Activated CD8-positive, alpha-beta memory T cell treated with anti-CD3 and anti-CD28 coated beads for 48 hours (primary cell): ENCODE measurements at places on chromosomes 2 and 18.

DNA sequence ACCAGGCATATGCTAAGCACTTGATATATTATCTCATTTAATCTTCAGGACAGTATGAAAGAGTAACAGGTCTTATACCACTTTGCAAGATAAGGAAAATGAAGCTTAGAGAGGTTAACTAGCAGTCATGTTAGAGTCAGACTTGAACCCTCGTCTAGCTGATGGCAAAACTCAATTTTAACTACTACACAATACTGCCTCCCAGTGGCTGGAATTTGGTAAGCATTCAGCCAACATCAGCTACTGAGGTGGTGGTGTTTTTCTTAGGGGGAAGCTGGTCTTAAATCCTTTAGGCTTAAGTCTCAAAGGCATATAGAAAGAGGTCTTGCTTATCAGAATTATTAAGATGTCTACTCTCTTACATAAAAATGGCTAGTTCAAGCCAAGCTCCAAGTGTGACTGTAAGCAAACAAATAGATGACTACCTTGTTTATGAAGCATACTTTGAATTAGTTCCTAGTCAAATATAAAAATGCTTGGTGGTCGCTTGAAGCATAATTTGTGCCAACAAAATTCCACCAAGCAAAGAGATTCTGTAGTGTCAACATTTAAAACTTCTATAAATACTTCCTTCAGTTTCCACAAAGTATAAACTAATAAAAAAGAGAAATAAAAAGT, 325.4 kb upstream of the FIGN start:
- DNase-seq: no peak

DNA sequence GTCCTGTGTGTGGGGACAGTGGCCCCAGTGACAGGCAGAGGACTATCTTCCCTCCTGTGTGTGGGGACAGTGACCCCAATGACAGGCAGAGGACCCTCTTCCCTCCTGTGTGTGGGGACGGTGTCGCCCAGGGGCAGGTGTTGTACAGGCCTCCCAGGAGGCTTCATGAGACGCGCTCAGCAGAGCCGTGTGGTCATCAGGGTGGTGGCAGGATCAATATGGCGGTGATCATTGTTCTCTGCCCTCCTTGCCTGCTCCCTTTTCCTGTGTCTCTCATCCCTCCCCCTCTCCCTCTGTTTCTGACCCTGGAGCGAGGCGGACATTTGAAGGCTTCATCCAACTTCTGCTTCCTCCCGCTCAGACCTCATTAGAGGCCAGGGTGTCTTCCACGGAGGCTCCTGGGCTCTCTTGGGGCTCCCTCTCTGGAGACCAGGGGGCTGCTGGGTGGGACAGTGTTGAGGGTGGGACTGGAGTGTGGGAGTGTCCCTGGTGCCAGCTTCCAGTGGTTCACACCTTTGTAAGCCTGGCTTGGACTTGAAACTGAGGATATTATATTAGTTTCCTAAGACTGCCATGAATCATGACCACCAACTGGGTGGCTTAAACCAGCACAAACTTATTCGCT, 59.5 kb downstream of the ACKR3 start:
- DNase-seq: no peak

DNA sequence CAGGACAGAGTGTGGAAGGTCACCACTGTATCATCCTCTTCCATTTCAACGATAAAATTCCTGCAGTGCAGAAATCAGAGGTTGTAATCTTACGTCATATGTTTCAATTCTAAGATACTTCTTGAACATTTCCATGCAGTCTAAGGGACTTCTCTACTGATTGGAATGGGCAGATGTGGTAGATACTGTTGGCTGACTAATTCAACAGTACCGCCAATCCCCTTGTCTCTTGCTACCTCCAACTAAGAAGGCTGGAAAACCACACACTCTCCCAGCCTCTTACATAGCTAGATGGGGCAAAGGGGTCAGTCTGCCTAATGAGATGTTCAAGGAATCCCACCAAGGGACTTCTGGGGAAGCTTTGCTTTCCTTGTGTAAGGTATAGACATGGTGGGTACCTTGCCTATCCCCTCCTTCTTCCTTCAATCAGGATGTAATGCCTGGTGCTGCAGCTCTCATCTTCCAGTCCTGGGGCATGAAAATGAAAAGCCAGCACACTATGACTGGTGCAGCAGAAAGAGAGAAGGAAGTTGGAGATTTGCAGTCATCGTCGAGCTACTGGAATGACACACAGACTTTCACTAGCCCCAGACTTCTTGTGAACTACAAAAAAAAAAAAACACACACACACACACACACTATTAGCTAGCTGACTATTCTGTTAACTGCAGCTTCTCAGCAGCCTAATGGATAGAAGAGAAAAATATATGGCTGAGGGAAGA, 84.1 kb downstream of the ALPK2 start:
- DNase-seq: no peak

DNA sequence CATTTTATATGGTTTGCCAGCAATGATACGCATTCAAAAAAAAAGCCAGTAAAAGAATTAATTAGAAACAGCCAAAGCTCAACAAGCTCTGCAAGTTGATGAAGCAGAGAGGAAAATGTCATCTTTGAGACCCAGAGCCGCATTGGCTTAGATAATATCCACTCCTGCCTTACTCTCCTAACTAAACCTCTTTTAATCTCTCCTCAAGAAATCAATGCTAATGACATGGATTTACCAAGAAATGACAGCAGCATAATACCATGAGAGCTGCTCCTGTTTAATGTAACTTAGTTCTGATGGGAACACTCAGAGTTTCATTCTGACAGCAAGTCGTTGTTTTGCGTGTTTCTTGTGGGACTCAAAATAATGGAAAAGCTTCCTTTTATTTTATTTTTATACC, 1099.4 kb upstream of the PIK3C3 start:
- no peak for DNase-seq

DNA sequence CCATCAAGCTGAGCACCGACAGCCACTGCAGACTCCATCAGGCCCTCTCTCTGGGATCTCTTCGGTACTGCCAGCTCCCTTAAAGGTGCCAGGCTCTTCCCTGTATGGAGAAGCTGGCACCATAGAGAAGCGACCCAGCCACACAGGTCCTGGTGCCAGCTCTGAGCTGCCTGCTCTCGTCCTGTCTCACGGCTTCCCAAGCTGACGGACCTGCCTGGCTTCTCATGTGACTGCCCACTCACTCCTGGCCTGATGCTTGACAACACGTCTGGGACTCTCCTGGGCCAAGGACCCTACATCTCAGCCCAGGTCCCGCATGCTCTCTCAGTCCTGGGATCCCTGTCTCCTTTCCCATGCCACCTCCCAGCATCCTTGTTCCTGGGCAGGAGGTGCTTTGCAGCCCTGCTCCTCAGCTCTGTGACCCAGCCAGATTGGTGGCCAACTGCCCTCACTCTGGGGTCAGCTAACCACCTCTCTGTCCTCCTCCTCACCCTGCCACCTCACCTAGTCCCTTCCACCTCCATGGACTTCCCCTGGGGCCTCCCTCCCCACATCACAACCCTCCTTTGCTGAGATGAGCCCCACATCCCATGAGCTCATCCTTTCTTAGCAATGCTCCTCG, 12.5 kb upstream of the ATOH8 start:
- no peak for DNase-seq

DNA sequence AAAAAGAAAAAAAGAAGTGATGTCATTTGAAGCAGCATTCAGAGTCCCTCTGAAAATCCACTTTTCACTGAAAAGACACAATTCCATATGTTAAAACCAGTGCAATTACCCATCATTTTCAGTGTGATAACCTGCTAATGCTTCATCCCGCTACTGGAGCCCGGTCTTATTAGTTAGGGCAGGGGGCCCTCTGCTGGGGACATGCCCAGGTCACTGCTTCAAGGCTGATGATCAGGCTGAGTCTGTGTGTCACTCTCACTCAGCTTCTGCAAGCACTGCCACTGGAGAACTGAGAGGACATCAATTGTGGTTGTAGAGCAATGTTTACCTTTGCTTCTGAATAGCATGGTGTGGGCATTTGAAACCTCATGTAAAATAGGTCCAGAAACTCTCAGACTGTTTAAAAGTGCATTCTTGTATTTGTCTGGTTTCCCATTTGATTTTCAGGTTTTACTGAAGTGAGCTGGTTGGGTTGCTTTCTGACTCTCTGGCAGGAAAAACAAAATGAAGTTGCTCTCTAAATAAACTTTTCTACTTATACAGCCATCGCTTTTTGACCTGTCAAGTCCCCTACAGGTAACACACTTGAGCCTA, 49.2 kb upstream of the NXPH2 start:
- no peak for DNase-seq

GRCh38 chr2:32523686-32524085, 104.2 kb upstream of the TTC27 start:
- DNase-seq: no peak

DNA sequence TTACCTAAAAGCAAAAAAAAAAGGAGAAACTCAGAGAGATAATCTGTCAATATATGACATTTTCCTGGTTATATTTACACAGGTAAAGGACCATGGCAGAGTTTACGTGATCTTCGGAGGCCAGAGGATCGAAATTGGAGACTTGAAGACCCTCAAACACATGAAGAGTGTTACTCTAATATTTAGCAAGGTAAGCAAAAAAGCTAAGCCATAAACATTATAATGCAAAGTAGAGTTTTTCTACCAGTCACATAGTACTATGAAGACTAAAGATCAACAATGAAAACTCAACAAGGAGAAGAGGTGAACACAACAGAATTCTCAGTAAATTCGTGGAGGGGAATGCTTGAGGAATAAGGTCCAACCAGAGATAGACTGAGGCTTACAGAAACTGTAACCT, 78.5 kb downstream of the L3MBTL4 start:
- no peak for DNase-seq

GRCh38 chr18:35376393-35376741, 770 bp downstream of the ZNF396 start:
- DNase-seq: no peak

DNA sequence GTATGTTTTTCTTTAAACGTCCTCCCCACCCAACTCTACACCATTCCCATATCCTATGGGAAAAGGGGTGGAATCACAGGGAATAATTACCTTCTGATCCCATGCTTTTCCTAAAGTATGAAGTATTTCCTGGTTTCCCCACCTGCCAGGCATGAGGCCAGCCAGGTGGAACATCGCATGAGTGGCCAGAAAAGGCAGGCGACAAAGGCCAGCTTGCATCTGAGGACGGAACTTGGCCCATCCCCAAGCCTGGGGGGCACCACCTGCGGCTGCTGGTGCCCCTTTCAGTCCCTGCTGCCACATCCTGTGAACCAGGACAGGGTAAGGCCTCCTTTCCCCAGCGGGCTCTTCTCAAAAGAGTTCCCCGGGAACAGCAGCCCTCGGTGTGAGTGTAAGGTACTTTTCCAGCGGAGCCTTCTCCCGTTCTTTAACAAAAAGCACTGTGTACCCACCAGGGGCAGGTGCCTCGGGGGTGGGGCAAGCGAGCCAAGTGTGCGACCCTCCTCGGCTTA, 1.2 kb upstream of the ERFE start:
- no peak for DNase-seq

DNA sequence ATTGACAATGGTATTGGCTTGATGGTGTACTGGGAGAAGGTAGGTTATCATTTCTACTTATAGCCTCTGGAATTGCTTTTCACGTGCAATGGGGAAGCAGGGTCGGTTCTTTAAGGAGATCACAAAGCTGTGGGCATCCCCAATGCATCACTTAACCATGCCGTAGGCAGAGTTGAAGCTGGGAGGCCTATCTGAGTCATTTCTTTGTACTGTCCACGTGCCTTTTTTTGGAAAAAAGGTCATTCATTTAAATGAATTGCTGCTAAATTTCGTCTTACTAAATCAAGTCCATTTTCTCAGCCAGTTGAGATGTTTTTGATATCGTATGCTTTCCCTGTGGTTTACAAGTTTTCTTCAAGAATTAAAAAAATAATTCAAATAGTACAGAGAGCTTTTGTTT, 17.2 kb upstream of the GYPC start:
- DNase-seq: no peak

DNA sequence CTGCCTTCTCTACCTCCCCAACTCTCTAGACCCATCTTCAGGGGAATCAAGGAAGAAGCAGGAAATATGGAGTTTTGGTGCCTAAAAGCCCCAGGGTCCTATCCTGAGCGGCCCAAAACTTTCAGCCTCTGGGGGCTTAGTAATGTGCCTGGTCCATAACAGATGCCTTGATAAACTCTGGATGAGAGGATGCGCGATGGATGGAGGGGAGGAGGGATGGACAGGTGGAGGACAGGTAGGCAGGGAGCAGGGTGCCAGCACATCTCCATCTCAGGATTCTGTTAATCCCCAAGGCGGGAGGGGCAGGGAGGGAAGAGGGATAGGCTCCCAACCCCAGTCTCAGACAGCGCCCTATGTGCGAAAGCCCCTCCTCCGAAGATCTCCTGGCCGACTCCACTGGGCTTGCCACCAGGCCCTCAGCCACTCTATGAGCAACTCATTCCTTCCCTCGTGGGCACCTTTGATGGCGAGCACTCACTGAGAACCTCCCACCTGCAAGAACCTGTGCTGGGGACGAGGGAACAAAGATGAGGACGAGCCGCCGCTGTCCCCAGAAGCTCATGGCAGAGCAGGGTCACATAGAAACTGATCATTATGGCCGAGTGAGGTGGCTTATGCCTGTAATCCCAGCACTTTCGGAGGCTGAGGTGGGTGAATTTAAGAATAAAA, 23.1 kb downstream of the HS1BP3 start:
- no peak for DNase-seq

- DNase-seq: no peak
Measured at GRCh38 chr2:65483763-65484162, 51.4 kb upstream of the SPRED2 start.

- DNase-seq: no peak
Measured at GRCh38 chr2:112342067-112342550, 66.7 kb downstream of the ZC3H6 start.

DNA sequence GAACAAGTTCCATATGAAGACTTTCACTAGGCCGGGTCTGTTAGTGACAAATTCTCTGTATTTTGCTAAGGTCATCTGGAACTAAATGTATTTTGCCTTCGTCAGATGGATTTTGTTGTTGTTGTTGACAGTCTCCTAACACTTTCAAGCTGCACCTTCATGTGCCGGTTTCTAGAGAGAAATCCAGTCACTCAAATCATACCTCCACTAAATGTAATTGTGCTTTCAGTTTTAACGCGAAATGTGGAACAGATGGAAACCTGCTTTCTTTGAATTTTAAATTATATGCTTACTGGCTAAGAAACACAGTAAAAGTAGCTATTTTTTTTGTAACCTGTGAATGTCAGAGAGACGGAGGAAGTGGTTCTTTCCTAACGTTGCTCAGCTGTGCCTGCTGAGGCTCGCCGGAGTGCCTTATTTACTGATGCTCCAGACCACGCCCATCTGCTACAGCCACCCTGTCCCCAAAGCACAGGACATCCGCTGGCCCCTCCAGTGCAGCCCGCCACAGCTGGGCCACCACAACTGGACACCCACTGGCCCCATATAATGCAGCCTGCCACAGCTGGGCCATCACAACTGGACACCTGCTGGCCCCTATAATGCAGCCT, 134.7 kb downstream of the PXDN start:
- no peak for DNase-seq

- no peak for DNase-seq
Measured at GRCh38 chr2:133352719-133353118, 215.5 kb downstream of the NCKAP5 start.

- no peak for DNase-seq
Measured at GRCh38 chr2:180520921-180521581, 459.4 kb upstream of the UBE2E3 start.

- no peak for DNase-seq
Measured at GRCh38 chr2:174675615-174676014, 78.0 kb upstream of the WIPF1 start.

GRCh38 chr18:3660739-3661515, 211.0 kb downstream of the TGIF1 start:
- no peak for DNase-seq
